ENCODE measurements at places on chromosomes 5 and 9. TPM values are rescaled to one million over a fixed set of nuclear protein-coding genes. Genes with fewer than 3 reads are reported as not detected.

The RAPGEF1 gene
- 66.6 TPM for total RNA-seq

The SLC34A1 gene
- total RNA-seq: not detected

The INSL4 gene
- not detected for total RNA-seq

The ABO gene
- total RNA-seq: not detected

The NMUR2 gene
- total RNA-seq: not detected

The PCDHGA1 gene
- 0.20 TPM for total RNA-seq

The MRPL50 gene
- total RNA-seq: 9.9 TPM

The SOWAHA gene
- total RNA-seq: not detected

The GRXCR2 gene
- not detected for total RNA-seq

The ISL1 gene
- total RNA-seq: not detected

The HIGD2A gene
- 127 TPM for total RNA-seq

The STPG3 gene
- total RNA-seq: not detected

The C8G gene
- total RNA-seq: 0.84 TPM

The ALDOB gene
- not detected for total RNA-seq

The SHLD3 gene
- 3.1 TPM for total RNA-seq

The PLAC8L1 gene
- total RNA-seq: not detected

The SLC1A3 gene
- total RNA-seq: 0.34 TPM

The BSPRY gene
- total RNA-seq: not detected

The TPRN gene
- 6.9 TPM for total RNA-seq

The DMRT2 gene
- total RNA-seq: not detected

The SCGB3A1 gene
- total RNA-seq: not detected

The FBXO4 gene
- 6.1 TPM for total RNA-seq

The ENHO gene
- not detected for total RNA-seq

The VCAN gene
- 3.4 TPM for total RNA-seq

The RNF20 gene
- 17.4 TPM for total RNA-seq

The TTC39B gene
- 3.0 TPM for total RNA-seq

The GLIPR2 gene
- total RNA-seq: 26.0 TPM

The SAXO1 gene
- total RNA-seq: not detected

The GMCL2 gene
- total RNA-seq: not detected

The MOB3B gene
- total RNA-seq: 0.30 TPM

The FIBCD1 gene
- not detected for total RNA-seq

The NUTM2F gene
- total RNA-seq: not detected

The PCDHA11 gene
- under 0.01 TPM for total RNA-seq

The MAPKAP1 gene
- 79.9 TPM for total RNA-seq

The PTCH1 gene
- total RNA-seq: 1.7 TPM

The MOCS2 gene
- total RNA-seq: 45.8 TPM

The PCDHB15 gene
- total RNA-seq: 0.15 TPM

The ADAMTSL2 gene
- not detected for total RNA-seq

The HACD4 gene
- 6.1 TPM for total RNA-seq

The DMRTA1 gene
- total RNA-seq: 0.07 TPM

The FAM240B gene
- total RNA-seq: not detected

The MRPS30 gene
- total RNA-seq: 63.0 TPM

The CACFD1 gene
- total RNA-seq: 5.0 TPM

The PCDHB10 gene
- 0.59 TPM for total RNA-seq

The SHB gene
- 26.2 TPM for total RNA-seq

The RNF224 gene
- not detected for total RNA-seq

The GM2A gene
- 27.6 TPM for total RNA-seq

The SLC6A18 gene
- not detected for total RNA-seq

The AHRR gene
- total RNA-seq: 17.8 TPM

The CRB2 gene
- total RNA-seq: not detected

The HBEGF gene
- total RNA-seq: 90.7 TPM

The ADAMTS2 gene
- total RNA-seq: 0.30 TPM

The ACOT12 gene
- total RNA-seq: not detected

The AQP7 gene
- total RNA-seq: 0.07 TPM

The PCDHB2 gene
- total RNA-seq: 1.7 TPM

The CCDC180 gene
- 1.4 TPM for total RNA-seq

The NR6A1 gene
- 0.54 TPM for total RNA-seq

The FOXD4L5 gene
- not detected for total RNA-seq

The CARD9 gene
- total RNA-seq: under 0.01 TPM

The EPB41L4B gene
- total RNA-seq: 0.39 TPM
